NCI-H2107 (cell line): ENCODE measurements at places on chromosomes 11 and 22.

GRCh38 chr11:14503023-14503422, 3.4 kb upstream of the COPB1 start:
- no peak for DNase-seq

- DNase-seq = no peak
Observed at GRCh38 chr11:1916986-1917522, 2.4 kb upstream of the TNNT3 start.

DNA sequence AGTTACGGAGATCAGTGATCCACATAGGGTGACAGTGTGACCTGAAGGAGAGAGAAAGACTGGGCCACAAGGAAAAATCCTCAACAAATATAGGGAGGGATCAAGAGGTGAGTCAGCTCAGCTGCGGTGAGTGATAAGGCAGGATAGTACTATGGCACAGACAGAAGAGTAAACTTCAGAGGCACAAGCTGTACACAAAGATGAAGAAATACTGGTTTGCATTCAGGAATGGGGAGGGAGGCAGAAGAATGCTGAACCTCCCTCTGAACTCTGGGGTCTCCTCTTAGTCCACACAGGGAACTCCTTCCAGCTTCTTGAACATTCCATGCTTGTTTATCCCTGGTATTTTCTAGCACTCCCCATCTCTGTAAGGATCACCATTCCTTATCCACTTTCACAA, 162.7 kb downstream of the BARX2 start:
- no peak for DNase-seq

DNA sequence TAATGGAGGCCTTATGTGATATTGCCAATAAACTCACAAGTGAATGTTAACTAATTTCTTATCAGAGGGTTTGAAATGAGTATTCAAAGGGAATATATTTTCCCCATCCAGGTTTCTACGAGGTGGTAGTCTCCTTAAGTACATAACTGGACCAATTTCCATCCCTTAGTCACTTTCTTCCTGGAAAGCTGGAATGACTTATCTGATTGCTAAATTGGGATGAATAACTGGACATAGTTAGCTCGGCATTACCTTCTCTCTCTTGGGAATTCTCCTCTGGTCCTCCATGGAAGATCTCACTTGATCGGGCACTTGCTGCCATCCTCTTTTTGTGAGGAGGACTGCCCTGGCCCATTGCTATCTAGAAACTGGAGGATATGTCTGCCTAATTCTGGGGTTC, 109.1 kb downstream of the TRPC6 start:
- DNase-seq = no peak

DNA sequence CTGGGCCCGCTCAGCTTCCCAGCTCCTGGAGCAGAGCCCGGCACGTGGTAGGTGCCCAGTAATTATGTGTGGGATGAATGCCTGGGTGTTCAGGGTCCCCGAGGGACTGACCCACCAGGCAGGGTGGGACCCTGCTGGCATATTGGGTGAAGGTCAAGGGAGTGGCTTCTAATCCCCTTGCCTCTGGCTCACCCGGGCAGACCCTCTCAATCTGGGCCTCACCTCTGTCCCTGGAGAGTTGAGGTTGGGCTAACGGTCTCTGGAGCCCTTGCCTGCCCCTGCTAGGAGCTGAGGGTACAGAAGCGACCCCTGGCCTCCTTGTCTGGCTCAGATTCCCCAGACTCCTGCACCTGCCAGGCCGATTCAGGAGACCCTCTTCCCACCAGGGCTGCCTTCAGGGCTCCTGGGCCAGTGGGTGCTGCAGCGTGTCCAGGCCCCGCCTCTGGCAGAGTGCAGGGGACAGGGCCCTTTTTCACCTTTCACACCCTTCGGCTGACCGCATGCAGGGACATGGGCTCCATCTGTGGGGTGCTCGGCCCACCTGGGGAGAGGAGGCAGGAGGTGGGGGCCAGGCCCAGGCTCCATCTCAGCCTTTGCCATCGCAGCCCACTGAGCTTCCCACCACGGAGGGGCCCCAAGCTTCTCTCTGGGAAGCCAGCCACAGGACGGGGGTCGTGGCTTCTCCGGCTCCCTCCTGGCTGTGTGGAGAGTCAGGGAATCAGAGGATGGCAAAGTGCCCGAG, 3.8 kb upstream of the CTSD start:
- DNase-seq = no peak

GRCh38 chr11:17514476-17514875, 29.7 kb downstream of the USH1C start:
- no peak for DNase-seq

GRCh38 chr22:43126501-43127165, 16.1 kb downstream of the BIK start:
- DNase-seq = no peak
